ENCODE measurements at places on chromosomes 5 and 9. TPM values are rescaled to one million over a fixed set of nuclear protein-coding genes. Genes with fewer than 3 reads are reported as not detected.

Gene CYLC2
- not detected for total RNA-seq

Gene GALNT12
- 69.5 TPM for total RNA-seq

Gene IL33
- 44.6 TPM for total RNA-seq

Gene RABGAP1
- total RNA-seq: 50.5 TPM

Gene CD180
- total RNA-seq: not detected

Gene REEP2
- 24.2 TPM for total RNA-seq

Gene WDR38
- not detected for total RNA-seq

Gene CCL28
- total RNA-seq: 1.5 TPM

Gene PCDHB15
- total RNA-seq: 0.37 TPM

Gene MARCOL
- total RNA-seq: not detected

Gene GPX3
- 1.7 TPM for total RNA-seq

Gene DIRAS2
- 1.4 TPM for total RNA-seq

Gene DNLZ
- 19.1 TPM for total RNA-seq

Gene ENG
- 7.1 TPM for total RNA-seq

Gene DAPK1
- 0.37 TPM for total RNA-seq

Gene PCDHA7
- total RNA-seq: 0.87 TPM

Gene IL3
- total RNA-seq: not detected

Gene OSTF1
- 33.2 TPM for total RNA-seq

Gene MED27
- total RNA-seq: 12.1 TPM

Gene STC2
- total RNA-seq: 120 TPM

Gene NR2F1-AS1
- 20.1 TPM for total RNA-seq

Gene NR4A3
- 0.25 TPM for total RNA-seq

Gene ASS1
- 186 TPM for total RNA-seq

Gene PCDHA10
- total RNA-seq: 0.33 TPM

Gene HRH2
- not detected for total RNA-seq

Gene SLC45A2
- total RNA-seq: under 0.01 TPM

Gene TMC1
- total RNA-seq: 2.1 TPM

Gene ANKRD31
- 0.11 TPM for total RNA-seq

Gene PRSS3
- 22.4 TPM for total RNA-seq
